ENCODE measurements at places on chromosomes 1 and 21. TPM values are rescaled to one million over a fixed set of nuclear protein-coding genes. Genes with fewer than 3 reads are reported as not detected.

SYT6 gene
- total RNA-seq: not detected

MATN1 gene
- 0.37 TPM for total RNA-seq

DNA sequence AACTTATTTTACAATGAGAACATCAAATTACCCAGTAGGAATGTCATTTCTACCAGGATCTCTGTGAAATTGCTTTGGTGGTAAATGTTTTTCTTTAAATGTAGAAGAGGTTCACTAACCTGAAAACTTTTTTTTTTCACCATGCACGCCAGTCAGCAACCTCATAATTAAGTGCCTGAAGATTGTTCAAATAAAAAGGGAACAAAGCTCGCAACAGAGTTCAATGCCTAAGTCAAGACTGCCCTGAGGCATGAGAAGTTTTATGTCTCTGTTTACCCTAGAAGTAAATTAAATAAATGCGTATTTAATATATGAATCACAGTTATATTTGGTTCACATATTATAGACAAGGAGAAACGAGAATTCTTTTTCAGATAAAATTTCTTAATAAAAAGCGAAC, 13.8 kb upstream of the SYDE2 start:
- H3K27ac ChIP-seq: no peak overlapping the region
- no peaks in the 10 kb centered on the region for H3K36me3 ChIP-seq
- H3K4me1 ChIP-seq: no peaks in the 10 kb centered on the region

DNA sequence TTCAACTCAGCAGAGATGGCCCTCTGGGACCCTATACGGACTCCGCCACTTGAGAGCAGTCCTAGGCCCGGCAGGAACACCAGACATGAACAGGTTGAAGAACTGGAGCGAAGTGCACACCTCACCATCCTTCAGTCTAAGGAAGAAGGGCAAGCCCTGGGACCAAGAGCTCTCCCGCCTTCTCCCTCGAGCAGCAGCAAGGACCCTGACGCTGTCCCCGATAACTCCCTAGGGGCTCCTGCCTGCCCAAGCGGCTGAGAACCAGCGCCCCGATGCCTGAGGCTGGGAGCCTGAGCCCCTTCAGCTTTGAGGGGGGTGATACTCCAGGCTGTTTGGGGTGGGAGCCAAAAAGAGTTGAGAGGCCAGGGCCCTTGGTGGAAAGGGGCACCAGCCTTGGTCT, 10.2 kb downstream of the TMEM81 start:
- H3K4me1 ChIP-seq: no peaks in the 10 kb centered on the region
- no peak overlapping the region for H3K4me3 ChIP-seq
- DNase-seq: no peak
- H3K36me3 ChIP-seq: no peaks in the 10 kb centered on the region

GRCh38 chr1:59296358-59297256, at the start of gene FGGY:
Gene FGGY, plus strand, starts transcription at chr1:59297094. Its CDS starts 24,456 bp downstream, at chr1:59321550.
- peak; percentile 90 for DNase-seq
- no peaks in the 10 kb centered on the region for H3K36me3 ChIP-seq
- peak within 1 kb of the TSS; percentile 86 for H3K4me3 ChIP-seq
- peaks cover 16% of the 10 kb centered on the region for H3K4me1 ChIP-seq

DNA sequence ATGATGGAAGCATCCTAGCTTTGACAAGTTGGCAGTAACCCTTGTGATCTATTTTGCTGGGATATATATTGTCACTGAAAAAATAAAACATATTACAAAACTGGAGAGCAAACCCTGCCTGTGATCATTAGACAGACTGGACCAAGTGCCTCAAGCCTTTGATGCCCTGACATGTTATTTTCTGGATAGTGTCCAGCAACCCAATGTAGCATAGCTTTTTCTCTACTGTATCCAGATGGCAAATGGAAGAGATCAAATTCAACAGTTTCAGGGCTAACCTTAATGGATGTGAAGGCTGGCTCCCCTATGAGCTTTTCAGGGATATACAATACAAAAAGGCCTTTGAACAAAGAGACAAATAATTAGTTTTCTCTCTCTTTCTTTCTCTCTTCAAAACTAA, 25.1 kb downstream of the WARS2 start:
- DNase-seq: no peak
- peaks cover 2% of the 10 kb centered on the region for H3K4me1 ChIP-seq
- H3K27ac ChIP-seq: no peak overlapping the region
- no peaks in the 10 kb centered on the region for H3K27me3 ChIP-seq

- H3K36me3 ChIP-seq: peaks cover 2% of the 10 kb centered on the region
- peak overlapping the region; percentile 59 for H3K4me3 ChIP-seq
- no peak overlapping the region for H3K27ac ChIP-seq
- peaks cover 68% of the 10 kb centered on the region for H3K27me3 ChIP-seq
Observed at GRCh38 chr1:220747437-220748088, 559 bp upstream of the MTARC2 start.

- H3K4me3 ChIP-seq: no peak overlapping the region
- H3K27ac ChIP-seq: no peak overlapping the region
- H3K36me3 ChIP-seq: no peaks in the 10 kb centered on the region
- DNase-seq: no peak
- H3K4me1 ChIP-seq: no peaks in the 10 kb centered on the region
Observed at GRCh38 chr21:33849834-33850233, 65.8 kb downstream of the ATP5PO start.

NOTCH2 gene
- total RNA-seq: 43.9 TPM

- H3K4me3 ChIP-seq: no peak overlapping the region
- H3K27ac ChIP-seq: no peak overlapping the region
- no peak for DNase-seq
- no peaks in the 10 kb centered on the region for H3K4me1 ChIP-seq
- H3K36me3 ChIP-seq: no peaks in the 10 kb centered on the region
Observed at GRCh38 chr1:80933346-80933745, 867.4 kb upstream of the ADGRL2 start.

KRTAP11-1 gene
- total RNA-seq: not detected

LAMC2 gene
- not detected for total RNA-seq

DNA sequence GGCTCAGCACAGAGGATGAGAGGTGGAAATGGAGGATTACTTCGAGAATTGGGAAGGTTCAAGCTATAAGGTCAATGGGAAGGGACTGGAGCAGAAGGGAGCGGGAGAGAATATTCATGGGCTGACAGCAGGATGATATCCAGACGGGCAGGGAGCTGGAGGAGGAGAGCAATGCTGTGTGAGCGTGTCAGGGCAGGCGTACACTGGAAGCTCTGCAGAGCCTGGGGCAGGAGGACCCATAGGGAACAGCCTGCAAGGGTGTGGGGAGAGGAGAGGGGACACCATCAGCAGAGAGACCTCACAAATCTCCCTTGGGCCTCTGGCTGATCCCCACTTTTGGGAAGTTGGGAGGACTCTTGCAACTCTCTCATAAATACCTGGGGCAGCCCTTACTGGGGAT, 13.7 kb downstream of the CSF1 start:
- no peaks in the 10 kb centered on the region for H3K27me3 ChIP-seq
- no peak for DNase-seq
- no peak overlapping the region for H3K4me3 ChIP-seq
- no peak overlapping the region for H3K27ac ChIP-seq
- H3K4me1 ChIP-seq: no peaks in the 10 kb centered on the region

GRCh38 chr1:205407970-205408369, 13.9 kb downstream of the LEMD1 start:
- H3K27me3 ChIP-seq: no peaks in the 10 kb centered on the region
- H3K27ac ChIP-seq: no peak overlapping the region
- peaks cover 2% of the 10 kb centered on the region for H3K36me3 ChIP-seq
- no peak overlapping the region for H3K4me3 ChIP-seq
- DNase-seq: no peak
- H3K4me1 ChIP-seq: peaks cover 8% of the 10 kb centered on the region

DNA sequence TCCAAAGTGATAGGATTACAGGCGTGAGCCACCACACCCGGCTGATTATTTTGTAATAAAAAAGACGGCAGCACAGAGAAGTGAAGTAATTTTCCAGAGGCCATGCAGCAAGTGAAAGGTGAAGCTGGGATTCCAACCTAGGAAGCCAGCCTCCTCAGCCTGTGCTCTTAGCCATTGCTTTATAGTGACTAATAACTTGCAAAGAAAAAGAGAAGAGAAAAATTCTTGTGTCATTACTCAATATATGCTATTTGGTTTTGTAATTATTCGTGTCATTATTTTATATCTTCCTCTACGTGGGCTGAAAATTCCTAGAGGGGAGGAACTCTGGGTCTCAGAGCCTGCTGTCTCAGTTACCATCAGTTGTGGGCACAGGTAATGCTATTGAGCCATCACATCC, 1.6 kb upstream of the IER5 start:
- peaks cover 27% of the 10 kb centered on the region for H3K36me3 ChIP-seq
- H3K27me3 ChIP-seq: no peaks in the 10 kb centered on the region
- no peak overlapping the region for H3K4me3 ChIP-seq
- H3K27ac ChIP-seq: no peak overlapping the region
- H3K4me1 ChIP-seq: peaks cover 36% of the 10 kb centered on the region

ZNF692 gene
- total RNA-seq: 87.6 TPM

DNA sequence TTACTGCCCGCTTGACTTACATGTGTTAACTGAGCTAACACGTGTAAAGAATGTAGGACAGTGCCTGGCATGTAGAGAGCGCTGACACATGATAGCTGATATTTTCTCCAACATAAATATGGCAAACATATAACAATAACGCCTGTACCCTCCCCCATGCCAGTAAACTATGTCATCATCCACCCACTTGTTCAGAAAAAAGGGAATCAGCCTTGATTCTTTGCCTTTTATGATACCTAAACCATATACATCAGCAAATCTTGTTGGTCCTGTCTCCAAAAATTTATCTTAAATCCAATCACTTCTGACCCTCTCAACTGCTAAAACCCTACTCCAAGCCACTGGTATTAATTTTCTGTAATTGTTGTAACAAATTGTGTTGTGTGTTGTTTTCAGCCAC, 1.1 kb upstream of the ZNF692 start:
- H3K36me3 ChIP-seq: peaks cover 22% of the 10 kb centered on the region
- DNase-seq: no peak
- H3K27ac ChIP-seq: peak overlapping the region; percentile 93
- H3K4me1 ChIP-seq: peaks cover 57% of the 10 kb centered on the region
- H3K27me3 ChIP-seq: no peaks in the 10 kb centered on the region

TNFRSF14 gene
- total RNA-seq: 120 TPM

FCRL6 gene
- total RNA-seq: not detected

GRCh38 chr1:229537894-229538293, 20.6 kb downstream of the ABCB10 start:
- peaks cover 45% of the 10 kb centered on the region for H3K36me3 ChIP-seq
- DNase-seq: no peak
- peaks cover 10% of the 10 kb centered on the region for H3K4me1 ChIP-seq
- no peak overlapping the region for H3K4me3 ChIP-seq

DNA sequence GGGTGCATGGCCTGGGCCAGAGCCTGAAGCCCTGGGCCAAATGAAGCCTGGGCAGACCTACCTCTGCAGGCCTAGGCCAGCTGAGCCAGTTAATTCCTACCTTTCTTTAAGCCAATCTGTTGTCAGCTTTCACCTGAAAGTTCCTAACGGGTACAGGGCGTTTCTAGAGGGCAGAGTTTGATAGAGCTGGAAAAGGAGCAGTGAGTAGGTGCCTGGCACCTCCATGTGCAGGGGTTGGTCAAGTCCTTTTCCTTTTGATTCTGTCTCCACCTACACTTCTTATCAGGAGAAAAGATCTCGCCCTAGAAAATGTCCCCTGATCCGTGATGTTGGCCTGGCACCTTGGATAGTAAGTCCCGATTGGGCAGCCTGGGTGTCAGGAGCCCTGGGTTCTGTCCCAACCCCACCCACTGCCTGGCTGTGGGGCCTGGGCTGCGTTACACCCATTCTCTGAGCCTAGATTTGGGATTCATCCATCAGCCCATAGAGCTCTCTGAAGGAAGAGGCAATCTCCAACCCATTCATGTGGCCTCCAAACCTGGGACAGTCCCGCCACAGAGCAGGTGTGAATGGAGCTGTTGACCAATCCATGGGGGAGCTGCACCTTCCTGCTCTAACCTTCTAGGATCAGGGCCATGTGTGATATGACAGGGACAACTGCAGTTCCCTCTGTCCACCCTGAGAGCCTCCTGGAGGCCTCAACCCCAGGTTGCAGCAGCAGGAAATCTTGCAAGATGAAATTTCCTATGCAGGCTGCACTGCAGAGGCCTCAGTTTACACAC, 304.3 kb downstream of the MATN1 start:
- H3K36me3 ChIP-seq: no peaks in the 10 kb centered on the region
- no peaks in the 10 kb centered on the region for H3K4me1 ChIP-seq
- peaks cover 10% of the 10 kb centered on the region for H3K27me3 ChIP-seq

TM2D1 gene
- 28.2 TPM for total RNA-seq

DNA sequence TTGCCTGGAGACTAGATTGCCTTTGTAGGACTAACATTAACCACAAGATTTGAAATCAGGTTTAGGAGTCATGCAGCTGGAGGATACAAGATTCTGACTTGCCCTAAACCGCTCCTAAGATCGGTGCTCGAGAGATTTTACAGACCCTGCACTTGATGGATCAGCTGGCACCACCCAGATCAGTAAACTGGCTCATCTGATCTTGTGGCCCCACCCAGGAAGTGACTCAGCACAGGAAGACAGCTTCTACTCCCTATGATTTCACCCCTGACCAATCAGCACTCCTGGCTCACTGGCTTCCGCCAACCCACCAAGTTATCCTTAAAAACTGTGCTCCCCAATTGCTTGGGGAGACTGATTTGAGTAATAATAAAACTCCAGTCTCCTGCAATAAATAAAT, 876 bp upstream of the CATSPERE start:
- H3K27ac ChIP-seq: peak overlapping the region; percentile 33
- no peaks in the 10 kb centered on the region for H3K27me3 ChIP-seq
- DNase-seq: peak; percentile 72
- peaks cover 12% of the 10 kb centered on the region for H3K4me1 ChIP-seq
- H3K36me3 ChIP-seq: peaks cover 3% of the 10 kb centered on the region

- H3K27ac ChIP-seq: no peak overlapping the region
- H3K36me3 ChIP-seq: peaks cover 10% of the 10 kb centered on the region
- no peaks in the 10 kb centered on the region for H3K4me1 ChIP-seq
- DNase-seq: no peak
- no peaks in the 10 kb centered on the region for H3K27me3 ChIP-seq
- no peak overlapping the region for H3K4me3 ChIP-seq
Observed at GRCh38 chr1:180365039-180365438, 135.0 kb downstream of the LHX4 start.

RHD gene
- total RNA-seq: not detected

- H3K4me1 ChIP-seq: no peaks in the 10 kb centered on the region
- H3K36me3 ChIP-seq: no peaks in the 10 kb centered on the region
- no peak overlapping the region for H3K27ac ChIP-seq
- no peak for DNase-seq
- H3K4me3 ChIP-seq: no peak overlapping the region
Observed at GRCh38 chr1:240506176-240506575, 105.8 kb downstream of the GREM2 start.

DNA sequence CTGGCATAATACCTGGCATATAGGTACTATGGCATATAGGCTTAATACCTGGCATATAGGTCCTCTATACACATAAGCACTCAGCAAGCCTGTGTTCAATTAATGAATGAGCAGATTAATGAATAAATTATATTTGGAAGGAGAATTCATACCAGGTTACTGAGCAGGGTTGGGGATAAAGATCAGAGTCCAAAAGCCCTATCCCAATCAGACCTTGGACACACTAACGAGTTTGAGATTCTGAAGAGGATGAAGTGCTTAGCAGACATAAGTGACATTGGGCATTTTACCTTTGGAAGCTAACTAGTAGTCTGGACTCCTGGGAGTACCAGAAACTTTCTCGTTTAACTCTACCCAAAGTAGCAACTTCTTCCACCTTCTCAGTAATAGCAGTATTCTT, 63.3 kb upstream of the ARHGAP29 start:
- H3K36me3 ChIP-seq: no peaks in the 10 kb centered on the region
- no peak overlapping the region for H3K27ac ChIP-seq
- no peak for DNase-seq
- H3K4me3 ChIP-seq: no peak overlapping the region
- no peaks in the 10 kb centered on the region for H3K4me1 ChIP-seq

All from activated naive CD4-positive, alpha-beta T cell treated with anti-CD3 and anti-CD28 coated beads for 36 hours (primary cell).